Activated T-helper 17 cell treated with anti-CD3 and anti-CD28 coated beads, Interleukin-2, amount 50 U/mL, for 72 hours (primary cell): ENCODE measurements at places on chromosomes 5 and 9. TPM values are rescaled to one million over a fixed set of nuclear protein-coding genes. Genes with fewer than 3 reads are reported as not detected.

GRCh38 chr9:35882263-35882848 lies 12.2 kb upstream of the OR13J1 start:
- peak; percentile 72 for ATAC-seq

DNA sequence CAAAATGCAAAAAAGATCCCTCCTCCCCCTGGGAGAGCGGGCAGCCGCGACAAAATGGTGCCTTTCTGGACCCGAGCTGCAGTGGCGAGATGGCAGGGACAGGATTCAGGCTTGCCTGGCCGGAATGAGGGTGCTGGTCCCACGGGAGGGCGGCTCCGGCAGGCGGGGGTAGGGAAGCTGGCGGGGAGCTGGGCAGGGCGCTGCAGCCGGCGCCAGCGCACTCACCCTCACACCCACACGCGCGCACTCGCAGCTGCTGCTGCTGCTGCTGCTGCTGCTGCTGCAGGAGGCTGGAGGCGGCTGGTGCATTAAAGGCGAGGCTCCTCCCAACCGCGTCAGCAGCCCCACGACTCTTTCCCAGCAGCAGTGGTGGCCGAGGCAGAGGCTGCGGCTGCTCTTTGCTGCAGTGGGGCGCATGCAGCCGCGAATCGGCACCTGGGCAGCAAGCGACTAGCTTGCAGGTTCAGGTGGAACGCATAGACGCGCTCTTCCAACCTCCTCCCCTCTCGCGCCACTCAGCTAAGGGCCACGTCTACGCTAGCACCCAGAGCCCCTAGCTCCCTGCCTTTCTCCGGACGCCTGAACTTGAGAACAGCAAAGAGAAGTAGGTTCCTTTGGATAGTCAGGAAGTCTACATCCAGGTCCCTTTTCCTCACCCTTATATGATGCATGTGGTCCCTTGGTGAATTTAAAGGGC lies at the start of gene PPP2R2B:
Gene PPP2R2B, minus strand, starts transcription at position 282 of the 697 bp plus-strand sequence.
- ATAC-seq = peak; percentile 85

GRCh38 chr9:116543731-116544400 lies 143.2 kb upstream of the TRIM32 start:
- no peak for ATAC-seq

DNA sequence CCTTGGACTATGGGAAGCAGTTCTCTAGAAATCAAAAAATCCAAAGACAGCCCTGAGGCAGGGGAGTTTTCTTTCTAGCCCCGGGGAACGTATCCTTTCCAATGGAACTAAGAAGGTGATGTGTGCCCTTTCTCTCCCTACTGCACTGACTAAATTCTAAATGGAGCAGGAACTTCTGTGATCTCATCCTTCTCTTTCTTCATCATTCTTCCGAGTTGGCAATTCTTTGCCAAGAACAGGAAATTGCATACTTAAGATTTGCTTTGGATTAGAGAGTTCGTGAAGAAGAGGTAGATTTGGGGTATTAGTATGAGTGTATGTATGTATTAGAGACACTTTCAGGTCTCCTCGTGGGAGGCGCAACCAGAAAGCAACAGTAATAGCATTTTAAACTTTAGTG lies 178.0 kb upstream of the PIK3R1 start:
- ATAC-seq = no peak

DNA sequence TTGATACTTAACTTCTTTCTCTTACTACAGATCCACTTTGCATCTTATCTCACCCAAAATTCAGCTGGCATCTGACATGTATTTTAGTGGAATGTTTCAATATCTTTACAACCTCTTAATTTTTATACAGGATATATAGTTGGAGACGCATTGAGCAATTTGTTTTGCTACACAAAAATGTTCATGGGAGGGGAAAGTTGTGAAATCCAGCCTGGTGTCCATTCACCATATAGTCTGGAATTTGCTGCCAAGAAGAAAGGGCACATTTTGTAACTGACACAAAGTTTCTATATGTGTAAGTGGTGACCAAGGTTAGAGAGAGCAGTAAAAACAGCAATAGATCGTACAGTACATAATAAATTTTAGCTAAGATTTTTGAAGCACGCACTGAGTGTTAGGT lies 14.0 kb upstream of the CHD1 start:
- no peak for ATAC-seq

DNA sequence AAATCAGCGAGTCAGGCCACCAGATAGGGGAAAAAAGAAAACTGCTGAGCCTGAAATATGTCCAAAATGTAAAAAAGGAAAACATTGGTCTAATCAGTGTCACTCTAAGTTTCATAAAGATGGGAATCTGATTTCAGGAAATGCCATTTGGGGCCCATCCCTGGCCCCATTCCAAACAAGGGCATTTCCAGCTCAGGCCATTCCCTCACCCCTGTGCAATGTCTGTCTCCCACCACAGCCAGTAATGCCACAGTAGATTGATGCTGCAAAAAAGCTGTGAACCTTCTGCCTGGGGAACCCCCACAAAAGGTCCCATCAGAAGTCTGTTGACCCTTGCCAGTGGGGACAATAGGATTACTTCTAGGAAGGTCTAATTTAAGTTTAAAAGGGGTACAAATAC lies 199.6 kb downstream of the YTHDC2 start:
- ATAC-seq = no peak

GRCh38 chr9:95515272-95516113 lies 1.3 kb downstream of the PTCH1 start:
- peak; percentile 39 for ATAC-seq

The SOX30 gene
- total RNA-seq = 0.50 TPM

The MED10 gene
- total RNA-seq = 65.8 TPM
